Sciatic nerve (tissue), 2 donors: ENCODE measurements at places on chromosomes 2 and 18. TPM values are rescaled to one million over a fixed set of nuclear protein-coding genes. Genes with fewer than 3 reads are reported as not detected.
A peak's percentile ranks its signal among the peaks of the same experiment; 100 is the strongest.

GRCh38 chr18:63878925-63879324 lies 8.6 kb upstream of the SERPINB2 start:
- no peak for DNase-seq

DNA sequence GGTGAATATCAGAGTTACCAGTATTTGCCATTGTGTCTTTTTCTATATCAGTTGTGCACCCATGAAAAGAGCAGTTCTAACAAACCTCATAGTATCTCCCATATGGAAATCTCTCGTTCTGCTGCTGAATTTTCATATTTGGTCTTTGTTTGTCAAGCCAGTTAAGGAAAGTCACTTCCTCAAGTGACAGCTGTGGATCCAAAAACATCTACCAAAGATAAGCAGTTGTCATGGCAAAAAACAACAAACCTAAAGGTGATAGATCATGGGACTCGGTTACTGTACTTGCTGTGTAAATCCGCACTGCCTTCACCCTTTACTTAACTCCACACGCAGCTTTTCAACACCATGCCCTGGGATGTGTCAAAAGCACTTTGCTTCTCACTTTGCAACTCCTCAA lies 17.3 kb downstream of the BMP10 start:
- DNase-seq, result no peak

- DNase-seq, result no peak
Measured at GRCh38 chr2:229675569-229675968, 38.8 kb downstream of the DNER start.

GRCh38 chr2:30612371-30612770 lies 165.3 kb downstream of the LCLAT1 start:
- DNase-seq, result no peak

DNA sequence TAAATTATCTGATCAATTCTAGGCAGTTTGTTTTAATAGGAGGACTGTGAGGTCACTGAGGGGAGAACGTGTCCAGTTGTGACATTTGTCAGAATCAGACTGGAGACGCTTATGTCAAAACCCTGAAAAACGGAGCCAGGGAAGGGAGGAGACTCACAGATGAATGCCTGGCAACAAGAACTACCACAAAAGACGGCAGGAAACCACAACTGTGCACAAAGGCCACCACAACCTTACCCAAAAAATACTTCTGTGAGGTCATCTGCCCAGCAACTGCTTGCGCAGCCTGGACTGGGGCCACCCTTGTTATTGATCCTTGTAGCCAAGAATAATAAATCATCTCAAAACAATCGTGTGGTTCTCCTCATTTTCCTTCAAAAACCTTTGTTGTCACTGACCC lies 173.0 kb upstream of the ALKAL2 start:
- DNase-seq, result no peak

GRCh38 chr2:67674668-67675067 lies 277.5 kb downstream of the ETAA1 start:
- no peak for DNase-seq

Gene ANKRD30BL
- not detected for total RNA-seq

Gene KRTCAP3
- total RNA-seq, result 2.6 TPM

GRCh38 chr2:227410191-227410590 lies 22.4 kb upstream of the SCYGR1 start:
- no peak for DNase-seq

- DNase-seq, result peak; percentile 87
Measured at GRCh38 chr2:236731767-236732580, 162.3 kb downstream of the ACKR3 start.

GRCh38 chr2:45598545-45598944 lies 12.5 kb downstream of the SRBD1 start:
- no peak for DNase-seq

DNA sequence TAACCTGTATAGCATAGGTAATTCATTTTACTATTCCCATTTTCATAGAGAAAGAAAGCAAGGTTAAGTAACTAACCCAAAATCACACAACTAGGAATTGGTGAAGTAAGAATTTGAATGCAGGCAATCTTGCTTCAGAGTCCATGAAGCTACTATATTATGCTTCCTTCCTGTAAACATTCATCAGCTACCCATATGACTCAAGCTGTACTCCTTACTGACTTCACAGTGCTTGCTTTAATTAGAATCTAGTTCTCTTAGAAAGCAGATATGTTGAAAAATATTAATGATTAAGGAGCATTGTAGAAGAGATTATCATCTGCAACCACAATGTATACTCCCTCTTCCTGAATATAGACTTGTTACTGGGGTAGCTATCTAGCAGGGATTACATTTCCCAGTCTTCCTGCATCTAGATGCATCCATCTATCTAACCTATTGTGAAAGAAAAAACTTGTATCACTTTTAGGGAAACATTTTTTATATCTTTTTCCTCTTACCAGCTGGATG lies 961.6 kb upstream of the CHAC2 start:
- no peak for DNase-seq

DNA sequence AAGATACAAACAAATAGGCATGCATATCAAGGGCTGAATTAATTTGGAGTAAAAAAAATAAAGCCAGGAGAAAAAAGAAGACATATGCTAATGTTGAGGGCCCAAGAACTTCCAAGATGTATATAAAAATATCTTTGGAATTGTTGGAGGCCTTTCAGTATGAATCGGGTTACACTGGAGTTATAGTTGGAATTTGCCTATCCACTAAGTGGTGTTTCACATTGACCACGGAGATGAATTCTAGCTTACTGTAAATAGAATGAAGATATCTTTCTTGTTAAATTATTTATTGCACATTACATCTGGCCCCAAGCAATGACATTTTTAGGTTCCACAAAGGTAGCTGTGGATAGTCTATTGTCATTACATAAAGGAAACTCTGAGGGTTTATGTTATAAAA lies 38.5 kb upstream of the TRIB2 start:
- no peak for DNase-seq

GRCh38 chr2:61421611-61422010 lies 49.3 kb downstream of the USP34 start:
- no peak for DNase-seq
